Right lobe of liver (tissue), 6 donors: ENCODE measurements at places on chromosomes 7 and 10. TPM values are rescaled to one million over a fixed set of nuclear protein-coding genes. Genes with fewer than 3 reads are reported as not detected.

The GALNT17 gene
- total RNA-seq: 0.12 TPM

The ANKRD7 gene
- not detected for total RNA-seq

The OR2A5 gene
- not detected for total RNA-seq

The NUTM2A gene
- total RNA-seq: 1.1 TPM

The LLCFC1 gene
- total RNA-seq: not detected
